Forelimb muscle (tissue), 1 donor: ENCODE measurements at places on chromosomes 7 and 10. TPM values are rescaled to one million over a fixed set of nuclear protein-coding genes. Genes with fewer than 3 reads are reported as not detected.

DNA sequence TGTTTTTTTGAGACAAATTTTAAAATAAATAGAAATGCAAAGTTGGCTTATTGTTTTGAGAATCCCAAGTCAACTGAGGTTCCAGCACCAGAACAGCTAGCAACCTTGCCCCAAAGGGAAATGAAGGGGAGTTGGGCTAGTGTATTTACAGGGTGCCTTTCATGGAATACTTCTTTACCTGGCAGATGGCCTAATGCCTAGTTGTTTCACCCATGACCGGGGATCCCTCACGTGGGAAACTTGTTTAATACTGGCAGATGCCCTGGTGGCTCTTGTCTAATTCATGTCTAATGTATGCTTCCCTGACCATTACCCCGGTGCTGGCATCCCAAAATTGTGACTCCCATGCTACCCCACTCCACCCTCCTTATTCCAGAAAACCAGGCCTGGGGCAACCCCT is 861.1 kb upstream of the ZWINT start:
- DNase-seq = no peak

The BICC1 gene
- 14.5 TPM for polyA plus RNA-seq

DNA sequence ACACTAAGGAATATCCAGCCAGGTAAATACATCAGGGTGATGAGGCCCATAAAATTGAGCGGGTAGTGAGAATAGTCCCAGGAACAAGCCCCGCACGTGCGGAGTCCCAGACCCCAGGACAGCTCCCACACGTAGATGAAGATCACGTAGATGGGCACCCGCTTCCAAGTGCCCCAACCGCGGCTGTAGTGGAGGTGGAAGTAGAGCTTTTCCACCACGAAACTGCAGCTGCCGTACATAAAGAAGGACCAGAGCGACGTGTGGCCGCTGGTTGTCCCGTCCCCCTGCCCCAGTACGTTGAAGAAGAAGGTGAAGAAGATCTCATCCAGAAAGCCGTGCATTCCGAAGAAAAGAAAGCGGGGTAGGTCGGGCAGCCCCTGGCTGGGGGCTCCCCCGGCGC is 948 bp downstream of the TMEM229A start:
- DNase-seq = no peak

- DNase-seq = no peak
Measured at GRCh38 chr10:45520476-45520875, 146.5 kb downstream of the ALOX5 start.

DNA sequence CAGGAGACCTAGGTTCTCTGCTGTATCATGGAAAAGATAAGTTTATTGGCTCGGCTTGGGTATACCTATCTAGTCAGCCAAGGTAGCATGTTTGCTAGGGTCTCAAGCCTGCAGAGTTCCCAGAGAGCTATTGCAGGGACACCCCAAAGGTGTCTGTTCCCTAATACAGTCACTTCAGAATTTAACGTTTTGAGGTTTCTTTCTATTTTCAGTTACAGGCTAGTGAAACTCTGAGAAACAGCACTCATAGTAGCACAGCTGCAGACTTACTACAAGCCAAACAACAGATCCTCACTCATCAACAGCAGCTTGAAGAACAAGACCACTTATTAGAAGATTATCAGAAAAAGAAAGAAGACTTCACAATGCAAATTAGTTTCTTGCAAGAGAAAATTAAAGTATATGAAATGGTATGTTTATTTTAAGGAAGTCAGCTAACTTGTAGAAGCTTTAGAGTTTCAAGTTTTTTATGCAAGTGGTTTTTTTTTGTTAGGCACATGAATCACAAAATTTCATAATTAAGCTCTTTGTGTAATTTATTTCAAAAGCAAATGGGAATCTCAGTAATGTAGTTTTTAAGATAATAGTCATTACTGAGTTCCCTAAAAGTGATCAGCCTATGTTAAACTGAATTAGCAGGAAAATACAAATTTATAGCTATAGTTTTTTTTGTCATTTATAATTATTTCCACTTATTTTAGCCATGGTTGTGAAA is 54.9 kb downstream of the AKAP9 start:
- DNase-seq = no peak

GRCh38 chr7:70230761-70231160 is 632.5 kb downstream of the AUTS2 start:
- DNase-seq = no peak

- DNase-seq = no peak
Measured at GRCh38 chr10:103690281-103690680, 165.1 kb downstream of the SH3PXD2A start.

The CNPY1 gene
- 0.40 TPM for polyA plus RNA-seq

The KDM7A gene
- polyA plus RNA-seq = 8.4 TPM

GRCh38 chr10:66440568-66440967 is 485.3 kb upstream of the LRRTM3 start:
- DNase-seq = no peak

DNA sequence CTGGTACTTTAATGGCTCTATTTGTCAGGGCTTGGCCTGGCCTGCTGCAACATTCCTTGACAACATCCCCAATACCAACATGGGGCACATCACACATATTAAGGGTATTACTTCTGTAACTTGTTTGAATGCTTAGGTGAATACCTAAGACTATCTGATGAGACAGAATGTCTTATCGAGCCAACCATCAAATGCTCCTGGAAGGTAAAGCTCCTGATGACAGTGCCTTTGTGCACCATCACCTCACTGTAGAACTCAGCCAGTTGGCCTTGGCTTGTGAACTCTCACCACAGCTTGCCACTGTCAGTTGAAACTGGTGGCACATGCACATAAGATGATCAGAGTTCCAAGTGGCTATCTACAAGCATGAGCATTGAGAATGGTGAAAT is 3.7 kb upstream of the MYO1G start:
- DNase-seq = no peak

- DNase-seq = no peak
Measured at GRCh38 chr10:87837445-87837844, 19.4 kb upstream of the ATAD1 start.

DNA sequence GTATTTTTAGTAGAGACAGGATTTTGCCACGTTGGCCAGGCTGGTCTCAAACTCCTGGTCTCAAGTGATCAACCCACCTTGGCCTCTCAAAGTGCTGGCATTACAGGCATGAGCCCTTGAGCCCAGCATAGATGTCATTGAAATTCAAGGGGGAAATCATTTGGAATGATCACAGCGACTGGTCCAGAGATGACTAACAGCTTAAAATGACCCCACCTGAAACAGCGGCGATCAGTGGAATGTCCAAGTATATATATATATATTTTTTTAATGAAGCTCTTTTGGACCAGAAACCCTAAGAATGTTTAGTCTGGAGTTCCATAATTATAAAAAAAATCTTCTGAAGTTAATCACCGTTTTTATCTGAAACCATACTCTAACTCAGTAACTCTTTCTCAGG is 12.5 kb upstream of the AKR1E2 start:
- no peak for DNase-seq

- no peak for DNase-seq
Measured at GRCh38 chr7:74149603-74150002, 24.6 kb upstream of the EIF4H start.

DNA sequence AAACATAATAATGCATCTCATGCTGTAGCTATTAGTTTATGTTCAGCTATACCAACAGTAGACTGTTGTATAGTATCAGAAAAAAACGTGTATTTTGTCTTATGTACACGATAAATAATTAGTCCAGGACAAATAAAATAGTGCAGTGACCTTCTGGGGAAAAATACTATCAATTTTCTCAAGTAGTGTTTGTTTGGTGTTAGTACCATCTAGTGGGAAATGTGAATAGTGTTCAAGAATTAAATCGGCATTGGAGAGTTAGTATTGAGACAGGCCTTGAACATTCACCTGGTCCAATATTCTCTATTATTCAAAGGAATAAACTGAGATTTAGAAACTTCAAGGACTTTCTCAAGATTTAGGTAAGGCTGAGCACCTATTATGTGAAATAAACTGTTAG is 21.7 kb upstream of the OR2A5 start:
- no peak for DNase-seq

GRCh38 chr10:91987397-91988037 is 63.9 kb downstream of the BTAF1 start:
- no peak for DNase-seq

DNA sequence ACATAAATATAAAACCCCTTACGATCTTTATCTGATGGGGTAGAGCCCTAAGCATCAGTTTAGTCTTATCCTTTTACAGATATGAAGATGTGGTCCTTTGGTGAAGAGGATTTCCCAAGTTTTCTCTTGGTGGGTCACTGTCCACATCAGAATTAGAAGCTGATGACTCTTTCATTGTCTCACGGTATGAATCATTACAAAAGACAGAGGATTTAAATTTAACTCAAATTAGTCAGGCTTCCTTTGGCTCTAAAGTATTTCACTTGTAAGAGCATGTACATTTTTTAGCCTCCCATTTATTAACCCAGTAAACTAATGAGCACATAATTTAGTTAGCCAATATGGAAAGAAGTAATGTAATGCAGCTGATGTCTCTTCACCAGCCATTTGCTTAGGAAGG is 49.9 kb upstream of the TMEM26 start:
- DNase-seq = no peak

- no peak for DNase-seq
Measured at GRCh38 chr7:68107261-68107660, 1110.6 kb downstream of the TYW1 start.
